ENCODE measurements at places on chromosomes 7 and 10.

- peak overlapping the region; percentile 63 for H3K27ac ChIP-seq
- peak overlapping the region; percentile 20 for H3K4me3 ChIP-seq
- H3K27me3 ChIP-seq, result no peaks in the 10 kb centered on the region
- H3K36me3 ChIP-seq, result no peaks in the 10 kb centered on the region
- DNase-seq, result peak; percentile 78
Measured at GRCh38 chr10:17023386-17024298, 106.0 kb downstream of the CUBN start.

DNA sequence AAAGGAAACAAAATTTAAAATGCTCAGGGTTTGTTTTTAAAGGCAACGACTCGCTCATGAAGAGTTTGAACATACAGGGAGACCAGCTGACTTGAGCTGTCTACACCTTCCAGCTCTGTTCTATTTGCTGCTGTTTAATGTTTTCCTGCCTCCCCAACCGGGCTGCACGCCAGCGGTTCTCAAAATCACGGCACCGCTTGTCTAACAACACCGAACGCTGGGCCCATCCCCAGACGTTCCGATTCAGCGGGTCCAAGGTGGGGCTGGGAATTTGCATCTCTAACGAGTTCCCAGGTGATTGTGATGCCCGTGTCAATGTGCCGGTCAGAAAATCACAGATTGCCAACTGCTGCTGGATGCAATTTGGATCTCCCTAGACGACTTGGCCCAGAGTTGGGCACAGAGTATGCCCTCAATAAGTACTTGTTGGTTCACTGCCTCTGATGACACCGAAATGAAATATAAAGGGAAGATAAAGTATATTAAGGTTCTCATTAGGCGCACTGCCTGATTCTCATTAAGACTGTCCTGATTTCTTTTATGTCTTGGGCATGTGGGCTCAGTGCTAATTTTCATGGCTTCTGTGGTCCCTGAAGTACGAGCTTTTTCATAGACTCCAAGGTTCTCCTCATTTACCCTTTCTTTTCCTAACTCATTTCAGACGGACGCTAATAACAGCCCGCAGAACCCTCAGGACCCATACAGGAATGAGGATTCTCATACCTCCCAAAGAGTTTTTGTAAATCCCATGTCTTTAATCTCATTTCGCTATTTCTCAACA, 28.5 kb downstream of the CELF2 start:
- H3K4me1 ChIP-seq, result no peaks in the 10 kb centered on the region
- peak overlapping the region; percentile 56 for H3K27ac ChIP-seq
- DNase-seq, result no peak
- H3K4me3 ChIP-seq, result no peak overlapping the region
- H3K27me3 ChIP-seq, result no peaks in the 10 kb centered on the region
- no peaks in the 10 kb centered on the region for H3K36me3 ChIP-seq

- no peak overlapping the region for H3K27ac ChIP-seq
- no peak for DNase-seq
Measured at GRCh38 chr7:1017586-1018333, 26.6 kb upstream of the GPR146 start.

GRCh38 chr10:100364735-100365391, 17.8 kb downstream of the SCD start:
- no peak overlapping the region for H3K27ac ChIP-seq
- no peak overlapping the region for H3K4me3 ChIP-seq
- no peaks in the 10 kb centered on the region for H3K36me3 ChIP-seq
- H3K4me1 ChIP-seq, result peaks cover 4% of the 10 kb centered on the region
- DNase-seq, result peak; percentile 71
- H3K27me3 ChIP-seq, result no peaks in the 10 kb centered on the region
